ENCODE measurements at places on chromosomes 3 and 15.

- no peak for DNase-seq
Observed at GRCh38 chr3:159732172-159733111, 256.2 kb upstream of the IL12A start.

- no peak for DNase-seq
Observed at GRCh38 chr3:37803726-37804469, 57.8 kb upstream of the CTDSPL start.

DNA sequence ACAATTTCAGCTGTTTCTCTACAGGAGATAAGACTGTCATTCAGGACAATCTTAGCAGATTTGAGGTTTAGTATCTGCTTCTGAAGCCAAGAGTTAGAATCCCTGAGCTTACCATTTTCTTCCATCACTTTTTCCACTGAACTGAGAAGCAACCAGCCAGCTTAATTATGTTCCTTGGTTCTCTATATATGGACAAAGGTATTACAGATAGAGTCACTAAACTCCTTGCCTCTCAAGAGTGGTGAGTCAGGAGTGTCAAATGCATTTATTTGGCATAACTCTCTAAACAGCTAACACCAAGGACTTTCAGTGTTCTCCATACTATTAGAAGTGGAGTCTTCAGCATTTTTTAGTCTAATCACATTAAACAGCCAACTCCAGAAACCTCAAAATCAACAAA is 239.3 kb downstream of the ALCAM start:
- no peak for DNase-seq

DNA sequence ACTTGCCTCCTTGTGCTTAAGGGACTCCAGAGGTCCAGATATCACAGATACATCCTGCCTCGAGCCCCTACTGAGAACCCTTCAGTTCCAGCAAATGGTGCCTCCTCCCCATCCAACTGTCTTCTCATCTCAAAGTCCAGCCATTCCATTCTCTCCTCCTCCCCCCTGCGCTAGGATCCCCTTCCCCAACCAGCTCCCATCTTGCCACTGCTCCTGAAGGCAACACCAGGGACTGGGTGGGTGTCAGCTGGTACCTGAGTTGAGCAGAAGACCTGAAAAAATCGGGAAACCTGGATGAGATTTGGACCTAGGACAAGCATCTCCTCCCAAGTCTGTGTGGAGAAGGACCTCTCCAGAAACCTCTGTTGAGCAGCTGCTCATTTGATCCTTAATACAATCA is 2.4 kb upstream of the AP3B2 start:
- no peak for DNase-seq

DNA sequence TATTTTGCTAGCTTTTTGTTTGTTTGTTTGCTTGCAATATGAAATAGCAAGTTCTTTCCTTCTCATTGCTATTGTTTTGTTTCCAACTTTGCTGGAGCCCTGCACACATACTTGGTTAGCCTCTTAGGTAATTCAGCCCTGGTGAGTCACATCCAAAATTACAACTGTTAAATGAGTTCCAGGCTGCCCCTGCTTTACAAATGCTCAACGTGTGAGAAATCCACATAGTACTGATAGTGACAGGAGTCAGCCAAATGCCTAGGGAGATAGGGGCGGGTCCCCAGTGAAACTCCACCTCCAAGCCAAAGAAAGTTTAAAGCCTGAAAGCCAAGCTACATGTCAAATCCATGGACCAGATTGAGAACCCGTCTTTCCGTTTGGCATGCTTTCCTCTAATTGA is 81.3 kb upstream of the RNF7 start:
- no peak for DNase-seq

GRCh38 chr3:128146201-128146600 is 7.1 kb upstream of the EEFSEC start:
- DNase-seq: no peak

GRCh38 chr3:32222950-32223349 is 15.5 kb upstream of the CMTM8 start:
- no peak for DNase-seq

DNA sequence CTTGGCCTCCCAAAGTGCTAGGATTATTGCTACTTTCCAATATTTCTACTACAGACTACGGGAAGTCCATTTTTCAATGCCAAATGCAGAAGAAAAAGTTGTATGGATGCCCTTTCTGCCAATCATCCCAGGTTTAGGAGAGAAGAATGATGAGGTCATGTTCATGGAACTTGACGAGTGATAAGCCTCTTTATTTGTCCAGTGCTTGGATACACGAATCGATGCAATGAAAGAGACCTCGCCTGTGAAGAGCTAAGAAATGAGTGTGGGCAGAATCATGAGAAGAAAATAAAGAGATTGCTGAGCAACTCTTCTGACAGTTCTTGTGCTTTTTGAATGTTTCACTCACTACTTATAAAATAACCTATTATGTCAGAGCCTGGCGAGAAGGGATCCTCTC is 996 bp upstream of the SLC28A1 start:
- no peak for DNase-seq

DNA sequence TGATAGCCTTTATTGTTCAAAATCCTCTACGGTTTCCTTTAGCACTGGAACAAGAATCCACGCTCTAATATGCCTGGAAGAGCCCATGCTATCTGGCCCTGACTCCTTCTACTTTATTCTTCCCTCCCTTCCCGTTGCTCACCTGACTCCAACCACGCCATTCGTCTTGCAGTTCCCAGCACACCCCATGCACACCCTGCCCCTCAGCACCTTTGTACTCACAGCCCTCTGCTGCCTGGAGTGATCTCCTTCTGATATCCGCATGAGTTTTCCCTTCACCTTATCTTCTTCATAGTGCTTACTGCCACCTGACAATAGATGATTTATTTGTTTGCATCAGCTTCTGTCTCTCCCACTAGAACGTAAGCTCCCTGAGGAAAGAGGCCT is 16.6 kb upstream of the BCL2A1 start:
- DNase-seq: no peak

DNA sequence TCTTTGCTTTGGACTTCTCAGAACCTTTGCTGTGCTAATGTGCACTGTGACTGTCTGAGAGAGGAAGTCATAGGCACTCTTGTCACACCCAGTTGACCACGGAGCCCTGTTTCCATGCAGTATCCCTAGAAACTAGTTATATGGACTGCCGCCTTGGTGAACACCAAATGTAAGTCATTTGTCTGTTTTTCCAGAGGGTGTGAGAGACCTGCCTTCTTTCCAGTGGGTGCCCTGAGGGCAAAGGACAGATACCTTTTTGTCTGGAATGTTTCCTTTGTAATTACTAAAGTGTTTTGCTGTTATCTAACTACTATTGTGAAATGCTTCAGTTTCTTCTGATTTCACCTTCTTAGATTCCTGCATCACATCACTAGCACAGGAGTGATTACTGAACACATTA is 91.8 kb downstream of the LARS2 start:
- DNase-seq: no peak

DNA sequence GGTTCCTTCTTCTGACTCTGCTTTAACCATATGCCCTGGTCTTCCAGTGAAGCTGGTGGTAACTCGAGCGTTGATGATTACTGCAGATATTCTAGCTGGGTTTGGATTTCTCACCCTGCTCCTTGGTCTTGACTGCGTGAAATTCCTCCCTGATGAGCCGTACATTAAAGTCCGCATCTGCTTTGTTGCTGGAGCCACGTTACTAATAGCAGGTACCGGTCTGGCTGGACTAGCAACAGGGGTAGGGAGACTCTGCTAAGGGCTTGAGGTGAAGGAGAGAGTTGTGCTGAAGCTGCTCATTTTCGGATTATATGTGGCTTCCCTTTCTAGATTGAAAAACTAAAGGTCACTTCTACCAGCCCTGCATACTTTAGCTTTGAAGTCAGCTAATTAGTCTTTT is 16.8 kb downstream of the CLDN16 start:
- DNase-seq: no peak

DNA sequence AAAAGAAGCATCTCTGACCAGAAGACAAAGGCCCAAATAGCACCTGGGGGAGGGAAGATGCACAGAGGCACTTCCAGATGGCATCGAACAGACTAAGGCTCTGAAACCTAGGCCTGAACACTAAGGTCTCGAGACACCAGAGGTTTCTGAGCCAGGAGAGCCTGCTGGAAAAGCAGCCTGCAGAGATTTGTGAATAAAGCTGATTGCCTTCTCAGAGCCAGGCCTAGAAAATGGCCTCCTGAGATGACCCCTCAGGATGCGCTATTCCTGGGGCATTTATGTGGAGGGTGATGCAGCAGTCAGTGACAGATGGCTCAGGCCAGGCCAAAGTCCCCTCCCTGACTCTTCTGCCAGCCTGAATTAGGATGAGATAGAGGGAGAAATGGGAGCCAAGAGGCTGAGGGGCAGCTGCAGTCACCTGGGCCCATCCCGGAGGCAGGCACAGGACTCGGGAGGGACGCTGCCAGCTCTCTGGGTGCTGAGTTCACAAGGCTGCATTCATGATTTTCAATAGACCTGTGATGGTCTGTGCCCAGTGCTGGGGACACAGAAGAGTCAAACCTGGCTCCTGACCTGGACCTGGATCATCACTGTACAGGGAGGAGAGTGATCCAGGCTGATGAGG is 6.9 kb downstream of the PRSS50 start:
- DNase-seq: no peak

- DNase-seq: no peak
Observed at GRCh38 chr15:70281811-70282307, 184.1 kb upstream of the TLE3 start.

- DNase-seq: no peak
Observed at GRCh38 chr15:40087068-40087810, 21.4 kb downstream of the BMF start.

GRCh38 chr3:69767571-69767970 is 28.3 kb downstream of the MITF start:
- DNase-seq: no peak

GRCh38 chr3:134029256-134029733 is 430 bp downstream of the SLCO2A1 start:
- DNase-seq: no peak

DNA sequence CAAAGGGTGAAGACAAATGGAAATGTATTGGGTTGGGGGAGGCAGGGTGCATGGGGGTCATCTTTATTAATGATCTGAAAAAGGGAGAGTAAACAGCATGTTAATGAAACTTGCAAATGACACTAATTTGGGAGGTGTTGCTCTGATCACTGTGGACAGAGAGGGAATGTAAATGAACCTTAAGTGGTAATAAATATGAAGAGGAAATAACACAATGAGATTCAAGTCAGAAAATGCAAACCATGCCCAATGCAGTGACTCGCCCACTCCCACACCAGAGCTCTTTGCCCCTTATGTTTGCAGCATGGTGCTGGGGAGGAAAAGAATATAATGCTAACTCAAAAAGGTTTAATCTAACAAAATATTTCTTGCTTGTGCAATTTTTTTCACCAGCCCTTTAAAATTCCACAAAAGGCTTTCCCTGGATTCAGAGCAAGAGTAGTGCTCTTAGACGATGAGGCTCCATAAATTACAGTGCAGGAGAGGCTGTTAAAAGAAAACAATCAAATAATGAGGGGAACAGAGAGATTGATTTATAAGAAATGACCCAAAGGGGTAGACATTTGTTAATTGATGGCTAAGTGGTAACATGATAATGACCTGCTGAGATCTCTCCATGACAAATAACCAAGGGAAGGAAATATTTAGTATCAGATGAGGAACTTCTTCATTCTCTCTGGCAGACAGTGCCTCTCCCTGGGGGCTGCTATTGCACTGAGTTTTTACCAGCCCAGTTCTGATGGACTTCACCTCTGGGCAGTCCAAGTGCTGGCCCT is 210.0 kb upstream of the PPP2R3A start:
- DNase-seq: no peak

DNA sequence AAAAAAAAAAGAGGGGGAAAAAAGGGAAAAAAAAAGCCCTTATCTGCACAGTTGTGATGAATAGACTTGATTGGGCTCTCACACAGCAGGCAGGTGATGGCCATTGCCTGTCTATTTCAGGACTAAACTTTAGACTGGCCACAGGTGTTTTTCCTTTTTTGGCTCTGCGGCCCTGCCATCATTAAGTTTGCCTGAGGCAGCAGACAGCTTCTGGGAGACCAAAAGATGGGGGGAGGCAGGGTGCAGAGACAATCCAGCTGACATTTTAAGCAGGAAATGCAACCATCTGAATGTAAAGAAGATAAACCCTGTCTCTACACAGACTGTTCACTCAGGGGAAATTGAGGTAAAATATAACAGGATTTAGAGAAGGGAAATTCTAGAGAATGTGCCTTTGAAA is 295.0 kb upstream of the KCNH8 start:
- DNase-seq: no peak

GRCh38 chr3:132161608-132162007 is 126.8 kb upstream of the CPNE4 start:
- DNase-seq: no peak

DNA sequence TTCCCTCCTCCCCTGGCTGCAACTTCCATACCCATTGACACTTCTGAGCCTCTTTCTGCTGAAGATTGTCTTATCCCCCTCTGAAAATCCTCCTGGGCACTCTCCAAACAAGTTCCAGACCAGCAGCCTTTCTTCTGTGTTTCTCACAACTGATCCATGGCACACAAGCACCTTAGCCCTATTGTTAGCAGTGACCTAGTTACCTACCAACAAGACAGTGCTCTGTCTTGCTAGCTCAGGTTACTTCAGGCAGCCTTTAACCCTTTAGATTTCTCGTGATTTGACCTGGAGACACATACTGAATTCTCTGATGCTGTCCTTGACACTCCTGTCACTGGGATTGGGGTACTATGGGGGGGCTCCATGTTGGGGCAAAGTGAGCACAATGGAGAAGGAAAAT is 82.1 kb downstream of the GTF2E1 start:
- DNase-seq: no peak

DNA sequence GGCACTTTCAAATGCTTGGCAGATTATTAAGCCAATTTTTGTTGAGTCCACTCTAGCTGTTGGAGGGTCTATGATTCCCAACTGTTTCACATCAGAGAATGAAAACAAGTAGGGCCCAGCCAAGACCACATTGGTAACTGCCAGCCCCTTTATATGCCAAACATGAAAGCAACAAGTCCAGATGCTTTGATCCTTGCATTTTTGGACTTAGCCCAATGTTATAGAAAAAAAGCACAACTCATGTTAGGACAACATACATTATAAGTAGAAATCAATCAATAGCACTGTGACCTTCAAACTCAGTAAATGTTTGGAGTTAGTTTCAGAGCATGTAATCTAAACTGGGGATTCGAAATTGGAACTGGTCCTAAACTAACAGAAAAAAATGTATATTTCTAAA is 674.7 kb downstream of the MECOM start:
- DNase-seq: no peak
